CD4-positive, alpha-beta T cell treated with Interleukin-4 for 4 hours (primary cell): ENCODE measurements at places on chromosomes 11 and 22.

DNA sequence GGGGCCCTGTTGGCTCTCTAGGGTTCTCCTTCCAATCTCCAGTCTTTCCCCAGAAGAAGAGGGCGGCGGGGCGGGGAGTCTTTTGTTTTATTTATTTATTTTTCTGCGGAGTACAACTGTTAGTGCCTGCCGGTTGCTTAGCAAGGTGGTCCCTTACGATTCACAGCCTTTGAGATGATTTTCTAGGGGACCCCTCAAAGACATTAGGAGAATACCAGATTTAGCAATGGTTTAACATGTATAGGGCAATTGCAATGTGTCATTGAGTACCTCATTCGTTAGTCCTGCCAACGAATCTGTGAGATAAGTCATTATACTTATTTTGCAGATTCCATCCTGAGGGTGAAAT lies 307 bp upstream of the MRPL16 start:
- DNase-seq: no peak

- peak; percentile 62 for DNase-seq
Observed at GRCh38 chr22:46542011-46542985, 4.9 kb upstream of the CELSR1 start.

DNA sequence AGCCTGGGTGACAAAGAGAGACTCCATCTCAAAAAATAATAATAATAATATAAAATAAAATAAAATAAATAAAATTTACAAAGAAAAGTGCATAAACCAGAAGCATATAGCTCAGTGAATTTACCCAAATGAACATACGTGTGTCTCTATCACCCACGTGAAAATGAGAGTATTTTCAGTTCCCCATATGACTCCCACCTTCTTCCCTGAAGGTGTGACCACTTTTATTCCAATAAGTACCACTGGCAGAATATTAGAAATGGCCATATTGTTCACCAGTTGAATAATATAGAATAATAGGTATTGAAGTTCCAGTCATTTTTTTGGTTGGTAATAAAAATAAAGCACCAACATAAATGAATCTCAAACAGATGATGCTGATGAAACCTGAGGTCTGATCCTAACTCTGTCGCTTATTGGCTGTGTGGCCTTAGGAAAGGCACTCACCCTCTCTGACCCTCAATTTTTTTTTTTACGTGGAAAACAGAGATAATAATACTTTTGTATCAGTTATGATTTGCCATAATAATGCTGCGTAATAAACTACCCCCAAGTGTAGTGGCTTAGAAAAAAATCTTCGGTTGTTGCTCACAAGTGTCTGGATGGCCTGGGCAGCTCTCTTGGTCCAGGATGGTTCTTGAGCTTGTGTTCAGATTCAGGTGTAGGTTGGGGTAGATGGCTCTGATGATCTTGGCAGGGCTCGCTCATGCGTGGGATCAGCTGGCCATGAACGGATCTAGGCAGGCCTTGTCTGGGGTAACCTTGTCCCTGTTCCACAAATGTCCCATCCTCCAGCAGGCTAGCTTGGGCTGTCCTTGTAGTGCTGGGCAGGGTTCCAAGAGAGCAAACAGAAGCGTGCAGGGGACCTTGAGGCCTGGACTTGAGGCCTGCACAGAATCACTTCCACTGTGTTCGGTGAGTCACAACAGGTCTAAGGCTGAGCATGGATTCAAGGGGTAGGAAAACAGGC lies 88.1 kb downstream of the MYO18B start:
- no peak for DNase-seq

DNA sequence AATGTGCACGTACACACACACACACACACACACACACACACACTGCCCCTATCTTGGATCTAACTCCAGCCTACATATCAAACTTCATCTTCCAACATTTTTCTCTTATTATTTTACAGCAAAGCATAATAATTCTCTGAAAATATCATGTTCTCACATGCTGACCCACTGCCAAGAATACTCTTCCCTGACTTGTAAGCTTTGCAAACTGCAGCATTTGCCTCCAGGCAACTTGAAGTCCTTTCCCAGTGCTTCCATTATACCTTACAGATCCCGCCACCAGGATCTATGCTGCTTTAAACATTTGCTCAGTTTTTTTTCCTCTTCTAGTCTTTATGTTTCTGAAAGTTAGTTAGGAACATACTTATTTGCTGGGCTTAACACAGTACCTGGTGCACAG lies 483.3 kb upstream of the ARHGAP42 start:
- no peak for DNase-seq

DNA sequence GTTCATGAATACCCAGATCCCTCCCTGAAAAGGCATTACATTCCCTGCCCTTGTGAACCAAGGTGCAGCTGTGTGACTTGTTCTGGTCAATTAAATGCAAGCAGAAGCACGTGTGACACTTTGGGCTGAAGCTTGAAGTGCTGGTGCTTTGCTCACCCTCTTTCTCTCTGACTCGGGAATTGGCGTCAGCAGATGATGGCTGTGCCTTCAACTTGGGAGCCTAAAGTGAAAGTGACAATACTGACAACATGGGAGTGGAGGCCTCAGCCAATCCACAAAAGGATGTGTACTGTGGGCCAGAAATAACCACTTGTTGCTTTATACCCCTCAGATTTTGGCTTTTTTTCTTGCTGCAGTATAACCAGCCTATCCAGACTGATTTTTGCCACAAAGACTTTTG lies 148.3 kb upstream of the THY1 start:
- no peak for DNase-seq

- peak; percentile 9 for DNase-seq
Observed at GRCh38 chr11:72069787-72070251, 10.5 kb downstream of the NUMA1 start.

DNA sequence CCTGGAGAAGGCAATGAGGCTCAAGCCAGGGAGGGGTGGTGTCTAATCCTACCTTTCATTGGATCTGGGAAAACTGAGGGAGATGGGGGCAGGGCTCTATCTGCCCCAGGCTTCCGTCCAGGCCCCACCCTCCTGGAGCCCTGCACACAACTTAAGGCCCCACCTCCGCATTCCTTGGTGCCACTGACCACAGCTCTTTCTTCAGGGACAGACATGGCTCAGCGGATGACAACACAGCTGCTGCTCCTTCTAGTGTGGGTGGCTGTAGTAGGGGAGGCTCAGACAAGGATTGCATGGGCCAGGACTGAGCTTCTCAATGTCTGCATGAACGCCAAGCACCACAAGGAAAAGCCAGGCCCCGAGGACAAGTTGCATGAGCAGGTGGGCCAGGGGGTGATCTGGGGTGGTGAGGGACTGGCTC lies at the start of gene FOLR1:
Gene FOLR1 (plus strand): TSS at position 180 of the 421 bp plus-strand sequence. CDS start 34 bp downstream, at position 214.
- no peak for DNase-seq

- DNase-seq: no peak
Observed at GRCh38 chr11:95917193-95918036, 6.5 kb downstream of the MTMR2 start.

- no peak for DNase-seq
Observed at GRCh38 chr11:78380615-78381051, 37.0 kb downstream of the GAB2 start.

GRCh38 chr11:35347921-35348331 lies 71.4 kb downstream of the SLC1A2 start:
- no peak for DNase-seq

GRCh38 chr11:5719703-5720495 lies 16.3 kb upstream of the OR56B1 start:
- no peak for DNase-seq

- DNase-seq: no peak
Observed at GRCh38 chr11:86129740-86130540, 61.1 kb upstream of the PICALM start.

DNA sequence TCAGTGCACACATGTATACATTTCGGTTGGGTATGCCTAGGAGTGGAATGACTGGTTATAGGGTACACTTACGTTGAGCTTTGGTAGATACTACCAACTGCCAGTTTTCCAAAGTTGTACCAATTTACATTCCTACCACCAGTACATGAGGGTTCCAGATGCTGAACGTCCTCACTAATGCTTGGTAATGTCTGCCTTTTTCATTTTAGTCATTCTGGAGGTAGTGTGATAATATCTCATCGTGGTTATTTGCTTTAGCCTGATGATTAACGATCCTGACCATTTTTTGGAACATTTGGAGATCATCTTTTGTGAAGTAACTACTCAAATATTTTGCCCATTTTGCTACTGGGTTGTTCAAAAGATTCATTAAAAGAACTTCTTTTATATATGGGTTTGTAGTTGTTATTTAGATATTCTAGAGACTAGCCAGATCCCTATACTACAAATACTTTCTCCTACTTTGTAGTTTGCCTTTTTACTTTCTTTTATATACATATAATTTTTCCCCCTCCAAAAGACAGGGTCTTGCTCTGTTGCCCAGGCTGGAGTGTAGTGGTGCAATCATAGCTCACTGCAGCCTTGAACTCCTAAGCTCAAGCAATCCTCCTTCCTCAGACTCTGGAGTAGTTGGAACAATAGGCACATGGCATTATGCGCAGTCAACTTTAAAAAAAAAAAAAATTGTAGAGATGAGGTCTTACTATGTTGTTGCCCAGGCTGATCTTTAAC lies 62.1 kb downstream of the RBFOX2 start:
- DNase-seq: no peak

DNA sequence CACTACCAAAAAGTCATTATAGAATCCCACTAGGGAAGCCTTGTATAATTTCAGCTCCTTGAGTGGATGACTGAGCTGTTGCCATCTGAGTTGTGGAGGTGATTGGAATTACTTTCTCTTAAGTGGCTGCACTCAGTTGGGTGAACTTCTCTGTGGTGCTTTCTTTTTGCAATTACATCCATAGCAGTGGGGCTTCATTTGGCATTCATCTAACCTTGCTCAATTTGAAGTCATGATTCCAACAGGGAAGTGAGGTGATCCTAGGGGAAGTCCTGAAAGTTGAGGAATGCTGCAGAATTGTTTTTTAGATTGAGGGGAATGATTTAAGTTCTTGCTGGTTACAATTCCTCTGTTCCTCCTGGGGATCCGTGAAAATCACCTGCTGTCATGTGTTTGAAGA lies 39.6 kb downstream of the ARHGAP42 start:
- no peak for DNase-seq

- no peak for DNase-seq
Observed at GRCh38 chr11:46240371-46240770, 37.1 kb upstream of the CREB3L1 start.

DNA sequence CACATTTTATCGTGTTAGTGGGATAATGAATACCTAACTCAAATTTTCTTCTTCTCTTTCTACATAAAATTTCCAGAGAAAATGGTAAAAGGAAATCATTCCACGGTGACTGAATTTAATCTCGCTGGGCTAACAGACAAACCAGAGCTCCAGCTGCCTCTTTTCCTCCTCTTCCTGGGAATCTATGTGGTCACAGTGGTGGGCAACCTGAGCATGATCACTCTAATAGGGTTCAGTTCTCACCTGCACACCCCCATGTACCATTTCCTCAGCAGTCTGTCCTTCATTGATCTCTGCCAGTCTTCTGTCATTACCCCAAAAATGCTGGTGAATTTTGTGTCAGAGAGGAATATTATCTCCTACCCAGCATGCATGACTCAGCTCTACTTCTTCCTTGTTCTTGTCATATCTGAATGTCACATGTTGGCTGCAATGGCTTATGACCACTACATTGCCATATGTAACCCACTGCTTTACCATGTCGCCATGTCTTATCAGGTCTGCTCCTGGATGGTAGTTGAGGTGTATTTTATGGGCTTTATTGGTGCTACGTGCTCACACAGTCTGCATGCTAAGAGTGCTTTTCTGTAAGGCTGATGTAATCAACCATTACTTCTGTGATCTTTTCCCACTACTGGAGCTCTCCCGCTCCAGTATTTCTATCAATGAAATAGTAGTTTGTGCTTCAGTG lies 24.1 kb downstream of the OR10D3 start:
- no peak for DNase-seq

DNA sequence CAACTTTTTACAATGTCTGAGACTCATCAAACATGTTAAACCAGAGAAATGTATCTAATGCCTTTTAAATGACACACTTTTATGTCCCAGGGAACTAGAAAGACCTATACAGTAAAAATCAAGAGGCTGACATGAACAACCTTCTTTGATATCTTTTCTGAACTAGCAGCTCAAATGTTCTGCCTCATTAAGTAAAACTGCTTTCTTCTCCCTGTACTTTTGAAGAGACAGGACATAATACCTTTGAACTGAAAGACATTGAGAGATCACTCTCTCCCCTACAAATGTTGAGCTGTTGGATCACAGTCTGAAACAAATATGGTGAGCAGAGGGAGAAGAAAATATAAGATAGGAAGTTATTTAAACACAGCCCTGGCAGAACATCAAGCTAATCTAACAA lies 123.0 kb downstream of the FAM181B start:
- no peak for DNase-seq

DNA sequence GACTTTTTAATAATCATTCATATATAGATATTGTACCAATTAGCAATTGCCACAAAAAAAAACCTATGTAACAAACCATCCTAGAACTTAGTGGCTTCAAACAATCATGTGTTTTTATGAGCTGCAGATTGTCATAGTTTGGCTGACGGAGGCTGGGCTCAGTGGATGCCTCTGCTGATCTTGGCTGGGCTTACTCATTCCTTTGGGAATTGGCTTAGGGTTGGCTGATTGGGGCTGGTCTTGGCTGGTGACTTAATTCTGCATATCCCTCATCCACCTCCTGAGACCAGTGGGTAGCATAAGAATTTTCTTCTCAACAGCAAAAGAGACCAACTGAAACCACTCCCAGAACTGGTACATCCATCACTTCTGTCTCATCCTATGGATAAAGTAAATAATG lies 57.9 kb upstream of the PHF21B start:
- DNase-seq: no peak

DNA sequence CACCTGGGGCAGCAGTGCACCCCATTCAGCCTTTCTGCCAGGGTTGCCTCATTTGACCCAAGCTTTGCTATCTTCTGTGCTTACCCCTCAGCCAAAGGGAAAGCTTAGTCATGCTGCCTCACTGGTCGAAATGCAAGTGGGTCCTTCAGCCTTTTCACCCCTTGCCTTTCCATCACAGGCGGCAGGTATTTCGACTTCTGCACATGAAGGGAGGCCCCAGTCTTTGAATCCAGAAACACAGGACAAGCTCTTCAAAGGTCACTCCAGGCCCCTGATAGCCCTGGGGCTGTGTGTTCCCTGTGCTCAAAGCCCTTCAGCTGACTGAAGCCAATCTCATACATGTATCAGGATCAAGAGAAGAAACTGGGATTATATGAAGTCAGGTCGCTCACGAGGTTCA lies 129.7 kb downstream of the SNX19 start:
- no peak for DNase-seq

DNA sequence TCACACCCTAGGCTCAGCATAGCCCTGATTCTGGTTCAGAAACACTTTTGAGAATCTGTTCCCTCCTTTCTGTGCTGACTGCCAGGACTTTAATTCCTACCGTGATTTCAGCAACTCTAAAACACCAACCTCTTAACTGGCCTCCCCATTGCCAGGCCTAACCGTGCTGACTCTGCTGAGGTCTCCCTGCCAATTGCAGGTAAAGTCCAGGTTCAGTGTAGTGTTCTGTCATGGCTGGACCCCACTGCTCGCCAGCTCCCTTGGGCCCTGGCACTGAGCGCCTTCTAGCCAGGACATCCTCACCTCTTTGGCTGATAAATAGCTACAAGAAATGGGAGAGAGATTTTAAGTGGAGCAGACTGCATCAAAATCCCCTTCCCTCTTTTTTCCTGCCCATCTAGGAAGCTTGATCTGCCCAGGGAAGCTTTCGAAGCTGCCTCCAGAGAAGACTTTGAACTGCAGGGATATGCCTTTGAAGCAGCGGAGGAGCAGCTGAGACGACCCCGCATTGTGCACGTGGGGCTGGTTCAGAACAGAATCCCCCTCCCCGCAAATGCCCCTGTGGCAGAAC lies 4.7 kb downstream of the UPB1 start:
- no peak for DNase-seq
